ENCODE measurements at places on chromosomes 4 and X. TPM values are rescaled to one million over a fixed set of nuclear protein-coding genes. Genes with fewer than 3 reads are reported as not detected.

DNA sequence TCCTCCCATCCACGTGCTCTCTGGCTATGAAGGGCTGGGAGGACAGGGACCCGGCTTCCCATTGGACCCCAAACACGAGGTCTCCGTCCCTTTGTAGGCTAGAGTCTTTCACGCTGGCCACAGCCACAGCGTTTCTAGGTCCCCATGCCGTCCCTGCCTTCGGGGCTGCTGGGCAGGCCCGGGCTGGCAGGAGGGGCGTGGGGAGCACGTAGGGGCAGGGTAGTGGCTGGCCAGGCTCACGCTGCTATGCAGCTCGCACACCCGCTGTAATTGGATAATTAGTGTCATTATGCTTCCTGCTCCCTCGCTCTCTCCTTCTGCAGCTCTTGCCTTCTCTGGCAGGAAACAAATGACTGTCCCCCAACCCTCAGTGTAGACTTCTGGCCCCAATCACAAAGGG is 9.8 kb downstream of the ATP2B3 start:
- no peaks in the 10 kb centered on the region for H3K36me3 ChIP-seq
- no peaks in the 10 kb centered on the region for H3K4me1 ChIP-seq
- no peak overlapping the region for H3K4me3 ChIP-seq
- DNase-seq = no peak
- H3K27me3 ChIP-seq = no peaks in the 10 kb centered on the region

Gene SERTM2
- 9.3 TPM for total RNA-seq

DNA sequence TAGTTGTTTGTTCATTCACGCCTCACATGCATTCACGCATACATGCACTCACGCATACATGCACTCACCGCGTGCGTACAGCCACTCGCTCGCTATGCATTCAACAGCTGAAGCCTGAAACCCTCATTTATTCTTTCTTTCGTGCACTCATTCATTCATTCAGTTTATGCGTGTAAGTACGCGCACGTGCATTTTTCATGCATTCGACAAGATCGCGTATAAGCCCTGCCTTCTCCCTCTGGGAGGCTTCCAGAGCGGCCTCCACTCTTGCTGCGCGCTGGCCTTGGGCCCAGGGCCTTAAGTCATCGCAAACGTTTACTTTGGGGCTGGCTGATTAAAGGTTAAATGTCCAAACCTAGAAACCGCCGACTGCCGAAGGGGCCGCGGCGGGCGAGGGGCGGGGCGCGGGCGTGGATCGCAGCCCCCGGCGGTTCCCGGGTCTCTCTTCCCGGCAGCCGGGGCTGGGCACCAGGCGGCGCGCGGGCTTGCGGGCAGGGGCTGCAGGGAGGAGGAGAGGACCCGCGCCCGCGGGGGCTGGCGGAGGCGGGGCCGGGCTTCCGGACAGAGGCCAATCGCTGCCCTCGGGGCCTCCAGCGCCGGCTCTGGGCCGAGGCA is at the start of gene GYG2:
GYG2 (plus strand) TSS at position 587 of the 615 bp plus-strand sequence. CDS start 1,259 bp downstream, outside the sequence.
- peak within 1 kb of the TSS; percentile 72 for H3K4me3 ChIP-seq
- H3K36me3 ChIP-seq = no peaks in the 10 kb centered on the region
- H3K27ac ChIP-seq = no peak within 1 kb of the TSS
- H3K27me3 ChIP-seq = no peaks in the 10 kb centered on the region

DNA sequence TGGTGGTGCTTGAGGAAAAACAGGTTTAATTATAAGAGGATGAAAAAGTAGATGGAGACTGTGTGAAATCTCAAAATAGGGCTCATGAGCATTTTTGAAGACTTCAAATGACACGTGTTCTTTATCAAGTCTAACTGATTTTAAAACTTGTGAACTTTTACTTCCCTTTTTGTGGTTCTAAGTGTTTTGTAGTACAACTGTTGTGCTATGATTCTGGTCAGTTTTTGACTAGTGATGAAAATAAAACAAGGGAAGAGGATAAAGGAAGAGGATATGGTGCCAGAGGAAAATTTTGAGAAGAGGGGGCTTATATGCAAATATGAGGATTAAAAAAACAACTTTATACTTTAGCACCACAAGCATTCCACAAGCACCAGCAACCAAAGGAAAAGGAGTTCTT is 644.0 kb downstream of the RPA4 start:
- H3K27ac ChIP-seq = no peak overlapping the region
- H3K27me3 ChIP-seq = no peaks in the 10 kb centered on the region
- no peak overlapping the region for H3K4me3 ChIP-seq

Gene MSANTD1
- 1.4 TPM for total RNA-seq

DNA sequence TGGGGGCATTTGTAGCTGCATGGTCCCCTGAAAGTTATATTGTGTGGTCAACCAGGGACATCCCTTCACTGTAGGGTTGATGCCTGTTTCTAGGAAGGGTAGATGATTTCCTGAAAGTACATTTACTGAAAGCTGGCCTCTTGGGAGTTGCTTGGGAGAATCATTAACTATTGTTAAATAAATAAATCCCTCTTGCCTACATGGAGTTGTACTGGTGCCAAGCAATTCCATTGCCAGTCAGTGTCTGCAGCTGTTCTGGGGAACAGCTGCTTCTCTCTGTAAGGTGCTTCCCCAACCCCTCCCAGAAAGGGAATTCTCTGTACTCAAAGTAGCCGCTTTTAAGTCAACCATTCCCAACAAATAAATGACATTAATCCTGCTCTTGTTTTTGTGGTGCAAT is 51.1 kb downstream of the C4orf51 start:
- DNase-seq = peak; percentile 30
- H3K4me1 ChIP-seq = no peaks in the 10 kb centered on the region
- no peak overlapping the region for H3K27ac ChIP-seq

- no peaks in the 10 kb centered on the region for H3K27me3 ChIP-seq
- no peak overlapping the region for H3K4me3 ChIP-seq
- H3K4me1 ChIP-seq = peaks cover 5% of the 10 kb centered on the region
Observed at GRCh38 chr4:152900395-152900794, 35.7 kb upstream of the FHDC1 start.

Gene TASL
- total RNA-seq = not detected

DNA sequence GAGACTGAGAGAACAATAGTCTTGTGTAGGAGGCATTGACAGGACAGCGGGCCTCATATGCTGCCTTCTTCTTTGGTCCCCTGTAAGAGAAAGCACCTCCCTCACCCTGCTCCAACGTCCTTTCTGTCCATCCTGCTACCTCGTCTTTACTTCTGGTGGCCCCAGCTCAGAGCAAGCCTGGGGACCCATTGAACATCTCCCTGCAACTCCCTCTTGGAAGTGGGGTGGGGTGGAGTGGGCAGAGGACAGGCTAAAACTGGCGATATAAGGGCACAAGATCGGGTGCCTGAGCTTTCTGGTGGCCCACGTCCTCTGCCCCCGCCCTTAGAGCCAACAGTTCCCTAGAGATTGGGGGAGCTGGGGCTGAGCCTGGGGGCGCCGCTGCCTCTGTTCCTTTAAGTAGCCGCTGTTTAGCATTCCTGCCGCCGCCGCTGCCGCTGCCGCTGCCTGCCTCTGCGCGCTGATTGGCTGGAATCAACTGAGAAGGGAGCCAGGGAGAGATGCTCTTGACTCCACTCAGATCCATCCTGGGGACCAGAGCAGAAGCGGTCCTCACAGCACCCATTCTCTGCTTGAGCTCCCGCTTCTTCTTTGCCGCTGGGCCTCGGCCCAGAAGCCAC is at the start of gene DLG3:
DLG3 (plus strand) TSS at position 510 of the 620 bp plus-strand sequence. CDS start 367 bp downstream, outside the sequence.
- H3K27me3 ChIP-seq = peaks cover 63% of the 10 kb centered on the region
- peak; percentile 55 for DNase-seq
- no peak within 1 kb of the TSS for H3K27ac ChIP-seq
- no peaks in the 10 kb centered on the region for H3K4me1 ChIP-seq

DNA sequence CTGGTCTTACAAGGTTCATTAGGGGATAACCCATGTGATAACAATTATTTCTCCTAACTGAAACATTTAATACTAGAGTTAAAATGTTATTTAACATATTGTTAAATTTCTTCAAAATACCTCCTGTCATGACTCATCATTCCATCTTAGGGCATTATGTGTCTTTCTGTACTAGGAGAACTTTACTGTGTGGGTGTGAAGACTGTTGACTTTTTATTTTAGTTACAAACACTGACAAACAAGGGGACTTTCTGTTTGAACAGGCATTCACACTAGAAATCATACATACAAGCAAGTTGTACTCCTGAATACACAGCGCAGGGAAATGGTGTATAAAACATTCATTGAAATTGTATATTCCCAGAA is 175.9 kb downstream of the FBXW7 start:
- H3K4me3 ChIP-seq = no peak overlapping the region
- peak; percentile 6 for DNase-seq
- H3K27me3 ChIP-seq = no peaks in the 10 kb centered on the region
- no peaks in the 10 kb centered on the region for H3K4me1 ChIP-seq
- H3K36me3 ChIP-seq = no peaks in the 10 kb centered on the region

- no peaks in the 10 kb centered on the region for H3K4me1 ChIP-seq
- H3K27me3 ChIP-seq = no peaks in the 10 kb centered on the region
- peak; percentile 26 for DNase-seq
- no peak overlapping the region for H3K27ac ChIP-seq
- no peak overlapping the region for H3K4me3 ChIP-seq
Observed at GRCh38 chr4:111464251-111465045, 680.8 kb upstream of the FAM241A start.

Data from cardiac muscle cell (in vitro differentiated cells and primary cell).